ENCODE measurements at places on chromosomes 6 and 20.
A peak's percentile ranks its signal among the peaks of the same experiment; 100 is the strongest.

GRCh38 chr6:16837217-16837972, 76.1 kb upstream of the ATXN1 start:
- DNase-seq: no peak

- DNase-seq: no peak
Observed at GRCh38 chr6:168106633-168107005, 27.6 kb upstream of the FRMD1 start.

- peak; percentile 52 for DNase-seq
Observed at GRCh38 chr6:149190224-149190831, 127.2 kb upstream of the TAB2 start.

DNA sequence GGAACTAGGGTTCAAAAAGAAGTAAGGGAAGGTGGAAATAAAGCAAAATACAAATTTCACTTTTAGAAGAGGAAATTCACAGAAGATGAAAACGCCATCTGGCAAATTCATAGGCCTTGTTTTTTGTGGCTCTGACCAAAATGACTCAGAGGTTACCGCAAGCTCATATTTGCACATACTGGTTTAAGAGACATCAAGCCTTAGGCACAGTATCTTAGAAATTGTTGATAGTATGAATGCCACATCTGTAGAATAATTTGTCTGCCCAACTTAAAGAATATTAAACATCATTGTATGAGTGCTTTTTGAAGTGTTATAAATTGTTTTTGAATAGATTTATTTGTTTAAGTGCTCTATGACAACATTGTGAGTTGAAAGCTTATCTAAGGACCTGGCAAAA, 10.6 kb downstream of the TAAR1 start:
- DNase-seq: peak; percentile 4

GRCh38 chr6:159056899-159057298, 12.1 kb upstream of the TAGAP start:
- no peak for DNase-seq
